ENCODE measurements at places on chromosomes 6 and 20. TPM values are rescaled to one million over a fixed set of nuclear protein-coding genes. Genes with fewer than 3 reads are reported as not detected.
A peak's percentile ranks its signal among the peaks of the same experiment; 100 is the strongest.

DNA sequence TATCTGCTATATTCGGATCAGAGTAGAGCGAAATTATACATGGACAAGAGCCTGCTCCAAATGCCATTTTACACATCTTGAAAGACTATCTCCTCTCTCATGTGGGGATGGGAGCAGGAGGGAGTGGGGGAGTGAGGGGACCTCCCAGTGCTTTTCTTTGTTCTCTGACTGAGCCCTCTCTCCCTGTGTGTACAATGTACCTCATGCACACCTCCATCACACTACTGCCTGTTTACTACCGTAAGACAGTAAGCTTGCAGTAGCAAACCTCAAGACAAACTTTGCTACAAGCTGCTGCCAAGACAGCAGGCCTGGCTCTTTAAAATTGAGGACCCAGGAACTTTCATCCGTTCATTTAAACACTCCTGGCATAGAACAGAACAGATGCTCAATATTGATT is 7.2 kb downstream of the NHSL1 start:
- no peak for ATAC-seq

- no peak for ATAC-seq
Measured at GRCh38 chr6:161686655-161687054, 412.8 kb upstream of the AGPAT4 start.

Gene CST4
- not detected for total RNA-seq

Gene LGSN
- total RNA-seq, result not detected

- ATAC-seq, result no peak
Measured at GRCh38 chr6:137875058-137875520, 8.0 kb downstream of the TNFAIP3 start.

Gene ATP6V1G2
- not detected for total RNA-seq

- ATAC-seq, result no peak
Measured at GRCh38 chr20:53972179-53972578, 98.2 kb downstream of the BCAS1 start.

DNA sequence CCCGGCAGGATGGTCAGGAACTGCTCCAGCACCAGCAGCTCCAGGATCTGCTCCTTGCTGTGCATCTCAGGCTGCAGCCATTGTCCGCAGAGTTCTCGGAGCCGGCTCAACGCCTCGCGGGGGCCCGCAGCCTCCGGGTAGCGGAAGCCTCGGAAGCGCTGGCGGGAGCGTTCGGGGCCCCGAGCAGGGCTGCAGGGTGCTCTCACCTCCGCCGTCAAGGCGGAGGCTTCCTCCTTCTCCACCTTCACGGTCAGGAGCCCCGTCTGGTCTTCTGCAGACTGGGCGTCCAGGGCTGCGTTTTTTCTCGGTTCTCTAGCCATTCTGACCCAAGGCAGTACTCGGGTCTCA is 434 bp downstream of the ZKSCAN4 start:
- peak; percentile 38 for ATAC-seq

- no peak for ATAC-seq
Measured at GRCh38 chr6:29959467-29959866, 17.1 kb downstream of the HLA-A start.

DNA sequence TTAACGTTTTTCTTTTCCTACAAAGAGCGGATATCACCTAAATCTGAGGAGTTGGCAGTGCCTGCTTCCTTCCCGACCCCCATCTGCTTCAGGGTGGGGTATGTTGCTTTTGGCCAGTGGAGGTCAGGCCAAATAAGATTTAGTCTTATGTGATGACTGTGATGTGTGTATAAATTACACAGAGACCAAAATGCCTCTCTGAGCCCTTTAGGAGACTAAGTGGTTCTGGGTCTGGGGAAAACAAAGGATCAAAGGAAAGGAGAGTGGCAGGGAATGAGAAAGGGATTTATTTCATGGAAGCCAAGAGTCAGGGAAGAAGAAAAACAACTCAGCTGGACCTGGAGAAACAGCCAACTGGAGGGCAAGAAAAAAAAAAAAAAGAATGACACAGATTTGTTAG is 39.1 kb upstream of the TBC1D7 start:
- no peak for ATAC-seq

- ATAC-seq, result no peak
Measured at GRCh38 chr6:80789912-80790570, 683.6 kb downstream of the BCKDHB start.

GRCh38 chr6:145380186-145380585 is 355.1 kb downstream of the EPM2A start:
- ATAC-seq, result no peak

GRCh38 chr20:13092111-13092510 is 83.3 kb downstream of the SPTLC3 start:
- no peak for ATAC-seq

Gene DPPA5
- total RNA-seq, result not detected

DNA sequence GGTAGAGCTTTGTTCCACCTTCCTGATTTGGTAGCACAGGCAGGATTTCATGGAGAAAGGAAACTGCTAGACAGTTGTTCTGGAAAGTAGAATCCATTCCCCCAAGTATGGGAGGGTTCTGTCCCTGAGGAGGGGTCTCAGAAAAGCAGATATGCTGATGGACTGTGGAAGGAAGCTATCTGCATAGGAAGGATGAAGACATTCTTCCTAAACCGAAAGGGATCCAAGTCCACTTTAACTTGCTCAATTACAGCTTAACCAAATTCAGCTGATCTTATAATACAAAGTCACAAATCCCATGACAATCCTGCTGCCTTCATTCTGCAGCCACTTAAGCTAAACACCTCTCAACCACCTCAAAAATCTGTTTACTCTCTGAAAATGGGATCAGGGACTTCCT is 2.6 kb downstream of the MAN1A1 start:
- ATAC-seq, result no peak

- no peak for ATAC-seq
Measured at GRCh38 chr6:39553029-39553428, 172.2 kb downstream of the KIF6 start.

Gene DUSP22
- 40.1 TPM for total RNA-seq

Gene MUC22
- 0.88 TPM for total RNA-seq

DNA sequence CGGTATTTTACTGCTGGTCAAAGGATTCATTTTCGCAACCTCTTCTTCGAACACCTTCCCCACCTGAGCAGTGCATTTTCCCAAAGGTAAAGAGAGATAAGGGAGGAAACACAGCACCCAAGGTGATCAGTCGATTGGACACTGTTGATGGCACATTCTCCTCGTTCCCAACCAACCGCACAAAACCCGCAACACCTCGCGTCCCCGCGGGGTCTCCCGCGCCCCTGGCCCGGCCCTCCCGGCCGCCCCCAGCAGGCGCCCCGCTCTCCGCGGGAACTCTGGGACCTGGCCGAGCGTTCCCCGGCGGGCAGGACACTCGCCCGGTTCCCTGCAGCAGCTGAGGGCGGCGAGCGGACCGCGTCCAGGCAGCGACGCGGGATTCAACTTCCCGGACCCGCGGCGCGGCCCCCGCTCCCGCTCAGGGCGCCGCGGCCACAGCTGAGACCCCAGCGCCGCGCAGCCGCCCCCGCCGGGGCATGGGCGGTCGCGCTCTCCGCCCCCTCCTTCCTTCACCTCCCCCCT is 506 bp downstream of the RGS17 start:
- ATAC-seq, result peak; percentile 22

GRCh38 chr6:158078320-158078719 is 89.7 kb downstream of the SERAC1 start:
- ATAC-seq, result no peak

- ATAC-seq, result no peak
Measured at GRCh38 chr20:38843346-38843745, 37.8 kb downstream of the PPP1R16B start.

GRCh38 chr6:69570106-69570505 is 226.7 kb downstream of the LMBRD1 start:
- no peak for ATAC-seq

Gene DDX43
- 0.56 TPM for total RNA-seq

- ATAC-seq, result no peak
Measured at GRCh38 chr20:51840865-51841264, 38.5 kb upstream of the SALL4 start.

Gene ZC2HC1B
- not detected for total RNA-seq

DNA sequence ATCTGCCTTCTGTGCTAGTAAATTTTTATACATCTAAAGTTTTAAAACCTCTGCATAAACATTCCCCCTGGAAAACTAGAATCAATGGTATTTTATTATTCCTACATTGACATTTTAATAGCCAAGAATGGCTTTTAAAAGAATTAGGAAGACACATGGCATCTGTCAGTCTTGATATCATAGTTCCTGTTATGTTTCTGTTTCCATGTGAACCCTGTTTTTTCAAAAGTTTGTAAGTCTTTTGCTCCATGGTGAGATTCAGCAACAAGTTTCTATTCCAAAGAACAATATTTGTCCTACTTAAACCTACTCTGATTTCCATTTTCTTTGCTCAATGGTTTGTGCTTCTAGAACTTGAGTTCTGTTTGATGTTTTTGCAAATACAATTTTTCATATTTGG is 95.2 kb downstream of the PLEKHG1 start:
- ATAC-seq, result no peak

GRCh38 chr20:19594896-19595295 is 163.2 kb upstream of the RIN2 start:
- ATAC-seq, result no peak

GRCh38 chr6:84459401-84459800 is 232.0 kb upstream of the CEP162 start:
- ATAC-seq, result no peak

DNA sequence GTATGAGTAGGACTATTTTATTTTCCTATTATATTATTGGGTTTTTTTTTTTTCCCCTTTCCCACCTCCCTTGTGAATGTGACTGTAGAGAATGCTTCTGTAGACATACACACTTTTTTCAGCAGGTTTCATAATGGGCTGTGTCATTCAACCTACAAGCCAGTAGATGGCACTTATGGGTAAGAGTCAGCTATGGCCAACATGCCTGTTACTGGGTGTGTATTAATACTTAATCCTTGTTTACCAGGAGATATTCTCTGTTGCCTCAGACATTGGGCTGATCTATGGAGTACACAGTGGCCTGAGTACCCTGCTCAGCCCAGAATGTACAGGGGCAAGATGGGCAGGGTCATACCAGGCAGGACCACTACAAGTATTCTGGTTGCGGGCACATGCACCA is 382.5 kb downstream of the EPHA7 start:
- ATAC-seq, result no peak

Gene FAM217A
- total RNA-seq, result not detected

GRCh38 chr20:40359131-40359912 is 329.7 kb downstream of the MAFB start:
- ATAC-seq, result no peak

Gene SLA2
- 0.12 TPM for total RNA-seq

GRCh38 chr6:73109659-73110058 is 115.6 kb downstream of the KHDC1L start:
- no peak for ATAC-seq

Gene GFOD1
- 22.8 TPM for total RNA-seq

DNA sequence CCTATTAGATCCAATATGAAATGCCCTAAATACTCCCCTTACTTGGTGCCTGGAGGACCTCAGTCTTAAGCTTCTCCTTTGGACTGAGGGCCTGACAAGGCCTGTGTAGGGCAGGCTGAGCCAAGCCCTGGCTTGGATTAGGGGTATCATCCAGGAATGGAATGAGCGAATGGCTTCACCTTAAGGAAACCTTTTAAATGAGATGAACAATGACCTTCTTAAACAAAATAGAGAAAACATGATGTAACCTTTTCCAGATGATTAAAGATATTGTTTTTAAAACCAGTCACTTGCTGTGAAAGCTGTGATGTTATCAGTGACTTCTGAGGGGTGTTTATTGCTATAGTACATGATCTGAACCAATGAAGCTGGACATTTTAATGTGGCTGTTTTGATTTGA is 55.5 kb downstream of the TRAF3IP2 start:
- ATAC-seq, result peak; percentile 24

GRCh38 chr6:38676236-38676973 is 26.5 kb downstream of the GLO1 start:
- ATAC-seq, result no peak

- ATAC-seq, result no peak
Measured at GRCh38 chr6:100112855-100113508, 119.0 kb upstream of the MCHR2 start.

Data from esophagus mucosa (tissue), 1 donor.